Liver (tissue), 10 donors: ENCODE measurements at places on chromosomes 1 and 21. TPM values are rescaled to one million over a fixed set of nuclear protein-coding genes. Genes with fewer than 3 reads are reported as not detected.

GRCh38 chr1:9271283-9271682, 21.4 kb upstream of the SPSB1 start:
- no peak for DNase-seq

DNA sequence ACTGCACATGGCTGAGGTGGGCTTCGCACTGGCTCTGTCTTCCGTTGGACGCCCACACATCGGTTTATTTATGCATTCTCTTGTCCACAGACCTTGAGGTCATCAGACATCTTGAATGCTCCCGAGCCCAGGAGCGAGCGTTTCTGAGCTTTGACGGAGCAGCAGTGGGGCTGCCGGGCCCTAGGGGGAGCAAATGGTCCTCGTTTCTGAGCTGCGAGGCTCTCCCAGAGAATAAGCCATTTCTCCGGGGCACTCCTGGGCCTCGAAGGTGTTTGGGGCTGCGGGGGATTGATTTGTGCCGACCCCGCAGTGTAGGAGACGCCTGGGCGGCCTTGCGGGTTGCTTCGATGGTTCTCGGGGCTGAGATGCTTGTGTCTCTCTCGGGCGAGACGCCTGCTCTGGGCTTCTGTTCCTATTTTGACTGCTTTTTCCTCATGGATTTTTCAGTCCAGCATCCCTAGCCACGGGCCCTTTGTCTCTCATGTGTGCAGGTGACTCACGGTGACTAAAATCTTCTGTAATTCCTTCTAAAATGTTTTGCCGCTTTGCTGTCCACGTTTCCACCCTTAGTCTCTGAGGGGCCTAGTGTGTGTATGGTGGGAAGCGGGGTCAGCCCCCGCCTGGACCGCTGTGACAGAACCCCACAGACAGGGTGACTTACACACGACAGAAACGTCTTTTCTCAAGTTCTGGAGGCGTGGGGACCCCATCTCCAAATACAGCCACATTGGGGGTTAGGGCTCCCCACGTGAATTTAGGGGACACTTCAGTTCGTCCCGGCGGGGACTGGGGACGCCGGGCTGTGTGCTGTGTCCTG, 62.1 kb downstream of the FAAP20 start:
- no peak for DNase-seq

DNA sequence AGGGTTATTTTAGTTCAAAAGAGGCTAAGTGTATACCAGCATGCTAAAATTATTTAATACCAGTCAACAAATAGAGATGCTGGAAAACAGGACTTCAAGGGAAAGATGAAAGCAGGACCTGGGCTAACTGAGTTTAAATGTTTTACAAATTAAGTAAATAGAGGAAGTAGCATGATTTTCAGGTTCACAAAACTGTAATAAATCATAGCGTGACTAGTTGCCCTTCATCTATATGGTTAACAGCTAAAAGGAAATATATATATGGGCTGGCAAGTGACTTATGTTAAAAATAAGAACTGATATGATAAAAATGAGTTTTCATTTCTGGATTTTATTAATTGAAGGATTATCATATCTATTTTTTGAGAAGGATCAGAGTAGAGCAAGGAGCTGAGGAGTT, 25.6 kb downstream of the DPYD start:
- no peak for DNase-seq

OR2T34 gene
- not detected for total RNA-seq

GRCh38 chr1:48077795-48078222, 80.6 kb upstream of the TRABD2B start:
- DNase-seq: no peak

- no peak for DNase-seq
These were observed 54.9 kb downstream of the MORN1 start for GRCh38 chr1:2336499-2336898.

WNT4 gene
- total RNA-seq: under 0.01 TPM

DNA sequence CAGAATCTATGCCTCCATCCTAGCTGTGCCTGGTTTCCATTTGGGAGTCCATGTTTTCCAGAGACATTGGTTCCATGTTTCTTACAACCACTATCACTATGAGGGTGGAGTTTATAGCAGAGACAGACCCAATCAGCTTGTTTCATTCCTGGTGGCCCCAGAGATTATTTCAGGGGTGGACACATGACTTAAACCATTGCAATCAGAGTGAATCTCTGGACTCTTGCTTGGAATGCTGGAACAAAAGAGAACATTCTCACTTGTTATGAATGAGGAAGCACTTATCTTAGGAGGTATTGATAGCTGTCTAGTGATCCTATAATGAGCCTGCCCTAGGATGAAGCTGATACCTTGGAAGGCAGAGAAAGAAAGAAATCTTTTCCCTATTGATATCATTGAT, 250.3 kb downstream of the ATG4C start:
- no peak for DNase-seq

- DNase-seq: no peak
These were observed 544.8 kb upstream of the CAMK1G start for GRCh38 chr1:209038735-209039134.

- DNase-seq: no peak
These were observed 341.0 kb downstream of the LMO4 start for GRCh38 chr1:87669674-87670073.

KIAA1614 gene
- total RNA-seq: 1.1 TPM

GRCh38 chr1:203219934-203220333, 9.5 kb downstream of the CHIT1 start:
- no peak for DNase-seq
